ENCODE measurements at places on chromosomes 12 and 14.

GRCh38 chr12:116933091-116933490, 22.3 kb downstream of the FBXW8 start:
- DNase-seq, result no peak

- DNase-seq, result no peak
Observed at GRCh38 chr14:74478996-74479635, 14.0 kb downstream of the NPC2 start.

DNA sequence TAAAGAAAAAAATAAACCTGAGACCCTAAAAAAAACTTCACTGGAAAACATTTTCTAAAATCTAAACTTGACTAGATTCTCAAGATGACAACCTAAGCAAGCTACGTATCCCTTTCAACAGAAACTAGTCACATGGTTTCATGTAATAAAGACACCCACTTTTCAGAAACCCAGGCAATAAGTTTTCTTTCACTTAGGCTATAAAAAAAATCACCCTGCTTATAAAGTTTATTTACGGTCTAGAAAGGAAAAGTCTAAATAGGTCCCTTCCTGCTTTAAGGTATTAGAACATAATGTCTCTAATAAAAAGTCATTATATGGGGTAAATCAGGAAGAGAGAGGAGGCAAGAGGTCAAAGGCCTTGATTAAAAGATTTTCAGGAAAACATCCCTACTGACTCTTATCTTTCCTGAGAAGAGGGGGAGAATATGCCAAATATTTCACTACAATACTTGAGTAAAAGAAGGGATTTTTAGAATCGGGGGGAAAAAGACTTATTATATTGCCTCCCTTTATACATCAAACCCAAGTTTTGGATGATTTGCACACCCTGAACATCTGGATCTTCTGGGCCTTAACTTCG, 9.5 kb downstream of the CLIP1 start:
- DNase-seq, result no peak

DNA sequence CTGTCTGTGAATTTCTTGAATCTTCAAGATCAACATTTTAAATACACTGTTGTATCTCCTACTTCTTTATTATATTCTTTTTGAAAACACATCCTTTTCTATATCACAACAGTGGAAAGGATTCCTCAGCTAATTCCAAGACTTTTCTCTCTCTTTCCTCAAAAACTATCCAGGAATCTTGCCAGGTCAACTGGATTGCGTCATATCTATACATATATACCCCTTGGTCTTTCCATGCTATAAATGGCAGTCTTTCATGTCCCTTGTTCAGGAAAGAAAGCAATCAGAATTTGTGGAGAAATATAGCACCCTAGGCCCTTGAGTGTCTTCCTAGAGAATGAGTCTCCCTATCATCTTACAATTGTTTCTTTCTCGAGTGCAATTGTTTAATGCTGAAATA, 149.0 kb downstream of the KCNA5 start:
- no peak for DNase-seq

DNA sequence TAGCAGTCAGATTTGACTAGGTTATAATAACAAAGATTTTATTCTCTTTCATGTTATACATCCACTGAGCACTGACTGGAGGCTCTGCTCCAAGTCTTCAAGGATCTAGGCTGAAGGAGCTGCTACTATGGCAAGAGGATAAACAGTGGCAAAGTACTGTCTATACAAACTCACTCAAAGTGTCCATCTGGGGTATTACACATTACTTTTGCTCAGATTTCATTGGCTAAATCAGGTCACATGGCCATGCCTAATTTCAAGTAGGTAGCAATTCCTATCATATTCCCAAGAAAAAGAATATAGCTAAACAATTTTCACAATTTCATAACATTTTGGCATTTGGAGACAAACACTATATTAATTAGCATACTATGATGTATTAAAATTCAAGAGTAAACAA, 40.9 kb downstream of the CDK17 start:
- DNase-seq, result no peak

GRCh38 chr12:106271575-106272505, 24.0 kb upstream of the CKAP4 start:
- no peak for DNase-seq

- DNase-seq, result no peak
Observed at GRCh38 chr12:54700301-54700700, 52.1 kb upstream of the DCD start.

DNA sequence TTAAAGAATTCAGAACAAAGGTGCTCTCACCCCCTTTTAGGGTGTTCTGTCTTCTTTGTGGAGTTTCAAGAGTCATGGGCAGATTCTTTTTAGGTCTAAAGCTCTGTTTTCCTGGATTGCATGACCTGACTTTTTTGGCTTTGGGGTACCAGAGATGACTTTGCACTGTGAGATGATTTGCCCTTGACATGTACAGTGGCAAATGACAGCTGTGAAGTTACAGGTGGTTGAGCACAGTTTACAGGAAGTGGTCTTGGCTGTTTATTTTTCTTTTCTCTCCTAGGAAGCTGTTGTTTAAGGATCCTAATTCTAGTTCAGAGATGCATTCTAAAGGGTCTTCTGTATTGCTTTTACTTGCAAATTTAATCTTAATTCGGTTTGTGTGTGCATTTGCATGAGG, 83.8 kb upstream of the METAP2 start:
- no peak for DNase-seq

DNA sequence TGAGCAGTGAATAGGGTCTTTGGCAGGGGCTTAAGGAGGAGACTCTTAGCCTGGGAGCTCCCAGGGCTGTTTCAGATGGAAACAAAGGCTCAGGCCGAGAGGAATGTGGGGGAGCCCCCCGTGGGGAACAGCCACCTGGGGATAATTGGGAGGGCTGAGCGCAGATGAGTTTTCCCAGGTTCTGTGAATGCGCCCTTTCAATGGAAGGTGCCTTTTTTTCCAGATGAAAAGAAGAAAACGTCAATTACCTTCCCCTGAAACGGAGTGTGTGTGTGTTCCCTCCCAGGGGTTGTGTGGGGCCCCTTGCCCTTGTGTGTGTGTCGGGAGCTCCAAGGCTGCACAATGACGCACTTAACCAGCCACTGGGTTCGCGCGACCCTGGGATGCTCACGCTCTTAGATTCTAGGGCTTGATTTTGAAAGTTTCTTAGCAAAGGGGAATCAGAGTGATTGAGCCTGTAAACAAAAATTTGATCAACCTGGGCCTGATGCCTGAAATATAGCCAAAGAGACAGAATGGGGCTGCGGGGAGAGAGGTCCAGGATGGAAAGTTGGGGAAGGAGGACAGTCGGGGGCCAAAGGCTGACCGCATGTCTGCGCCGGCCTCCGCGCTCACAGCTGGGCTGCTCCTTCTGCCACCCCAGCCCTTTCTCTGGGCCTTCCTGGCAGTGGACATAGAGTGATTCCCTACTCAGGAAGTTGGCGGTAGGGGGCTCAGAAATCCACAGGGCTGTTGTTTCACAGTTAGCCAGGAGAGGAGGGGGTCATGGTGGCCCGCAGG, 14.6 kb downstream of the MEG3 start:
- no peak for DNase-seq

DNA sequence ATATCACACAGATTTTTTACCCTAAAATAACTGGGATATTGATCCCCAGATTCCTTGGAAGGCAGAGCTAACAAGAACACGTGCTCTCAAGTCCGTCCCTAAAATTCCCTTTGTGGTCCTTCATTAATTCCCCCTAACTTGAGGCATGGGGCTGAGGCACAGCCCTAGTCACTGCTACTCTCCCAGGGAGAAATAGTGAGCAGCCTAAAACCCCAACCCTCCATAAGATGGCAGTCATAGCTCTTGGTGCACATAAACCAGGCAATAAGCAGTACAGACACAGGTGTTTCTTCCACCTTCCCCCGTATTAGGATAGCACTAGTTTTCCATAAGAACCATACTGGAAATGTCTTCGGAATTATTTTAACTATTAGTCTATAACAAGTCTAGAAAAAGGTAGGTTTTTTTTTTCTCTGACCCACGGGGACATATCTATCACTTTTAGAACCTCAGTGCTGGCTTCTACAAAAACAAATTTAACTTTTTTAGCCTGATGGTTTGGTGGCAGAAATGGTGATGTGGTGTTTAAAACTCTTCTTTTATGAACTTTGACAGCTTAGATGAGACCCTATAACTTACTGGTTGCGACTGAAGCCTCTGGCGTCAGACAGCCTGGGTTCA, 3.1 kb upstream of the ARHGEF40 start:
- DNase-seq, result no peak

DNA sequence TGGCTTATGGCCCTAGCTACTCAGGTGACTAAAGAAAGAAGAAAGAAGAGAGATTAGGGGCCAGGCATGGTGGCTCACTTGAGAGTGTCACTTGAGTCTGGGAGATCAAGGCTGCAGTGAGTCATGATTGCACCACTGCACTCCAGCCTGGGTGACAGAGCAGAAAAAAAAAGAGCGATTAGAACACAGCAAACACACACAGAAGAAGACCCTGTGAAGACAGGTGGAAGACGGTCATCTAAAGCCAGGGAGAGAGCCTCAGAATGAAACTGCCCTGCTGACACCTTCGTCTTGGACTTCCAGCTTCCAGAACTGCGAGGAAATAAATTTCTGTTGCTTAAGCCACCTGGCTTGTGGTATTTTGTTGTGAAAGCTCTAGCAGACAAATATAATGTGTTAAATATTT, 17.5 kb upstream of the PPP1CC start:
- no peak for DNase-seq

DNA sequence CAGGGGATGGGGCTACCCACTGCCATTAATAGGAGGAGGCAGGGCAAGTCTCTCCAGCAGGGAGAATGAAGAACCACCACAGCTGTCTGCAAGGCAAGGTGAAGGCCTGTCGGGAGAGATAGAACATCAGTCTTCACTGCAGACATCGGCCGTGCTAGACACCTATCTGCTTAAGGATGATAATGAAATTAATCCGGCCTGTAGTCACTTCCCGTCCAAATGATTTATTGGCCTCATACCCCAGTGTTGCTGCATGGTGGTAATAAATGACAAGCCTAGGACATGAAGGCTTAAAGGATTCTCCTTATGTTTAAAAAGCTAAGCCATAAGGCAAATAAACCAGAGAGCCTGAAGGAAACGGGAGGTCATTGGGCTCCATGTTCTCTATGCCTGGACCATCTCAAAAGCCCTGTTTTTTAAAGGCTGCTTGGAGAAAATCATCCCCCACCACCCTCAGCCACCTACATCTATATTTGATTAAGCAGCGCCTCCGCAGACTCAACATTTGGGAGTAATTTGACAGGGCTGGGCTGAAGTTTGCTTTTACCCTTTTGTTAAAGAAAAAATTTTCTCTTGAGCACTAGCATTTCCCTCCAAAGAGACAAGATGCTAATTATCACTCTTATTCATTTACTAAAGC, 137.7 kb downstream of the PLXNC1 start:
- no peak for DNase-seq

DNA sequence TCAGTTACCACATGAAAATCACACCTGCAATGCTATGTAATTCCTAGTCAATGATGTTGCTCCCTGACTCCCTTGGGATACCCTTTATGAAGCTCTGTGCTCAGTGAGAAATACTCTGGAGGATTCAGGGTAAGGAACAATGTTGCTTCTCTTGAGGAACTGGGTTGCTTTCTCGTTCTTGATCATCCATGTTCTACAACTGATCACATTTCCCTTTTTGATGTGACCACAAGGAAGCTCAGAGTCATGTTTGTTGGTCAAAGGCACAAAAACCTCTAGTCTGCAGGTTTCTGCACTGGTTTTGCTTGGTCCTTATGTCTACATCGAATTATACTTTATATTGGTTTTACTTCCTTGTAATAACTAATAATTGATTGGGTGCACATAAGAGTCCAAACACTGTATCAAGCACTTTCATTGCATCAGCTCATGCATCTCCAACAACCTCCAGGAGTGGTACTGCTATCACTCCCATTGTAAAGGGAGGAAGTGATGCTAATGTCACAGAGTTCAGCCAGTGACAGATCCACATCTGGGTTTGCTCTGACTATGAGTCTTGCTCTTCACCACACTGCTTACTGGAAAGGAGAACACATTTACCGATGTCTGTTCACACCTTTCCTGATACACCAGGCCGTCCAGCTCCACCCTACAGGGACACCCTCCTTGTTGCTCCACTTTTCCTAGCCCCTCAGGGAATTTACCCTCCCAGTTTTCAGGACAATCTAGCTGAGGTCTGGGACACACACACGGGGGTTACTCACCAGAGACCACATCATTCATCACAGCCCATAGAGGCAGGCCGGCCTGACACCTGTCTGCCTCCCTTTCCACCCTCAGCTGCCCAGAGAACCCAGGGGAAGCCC, 41.0 kb downstream of the CMKLR1 start:
- no peak for DNase-seq

GRCh38 chr12:53696285-53696654, 20.4 kb upstream of the ATP5MC2 start:
- peak; percentile 93 for DNase-seq

DNA sequence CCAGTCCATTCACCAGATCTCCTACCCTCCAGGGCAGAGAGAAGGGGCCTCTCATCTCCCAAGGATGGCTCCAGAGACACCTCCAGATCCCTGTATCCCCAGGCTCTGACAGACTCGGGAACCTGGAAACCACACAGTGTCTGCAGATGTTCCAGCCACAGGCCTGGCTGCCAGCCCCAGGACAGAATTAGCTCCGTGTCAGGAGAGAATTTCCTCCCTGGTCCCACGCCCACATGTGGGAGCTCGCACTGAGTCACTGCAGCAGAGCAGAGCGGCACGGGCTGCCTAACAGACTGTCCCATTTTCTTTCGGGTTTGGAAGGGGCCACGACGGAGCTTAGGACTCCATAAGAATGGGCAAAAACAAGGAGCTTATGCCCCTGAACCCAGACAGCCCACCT, 33.6 kb downstream of the CMKLR1 start:
- peak; percentile 81 for DNase-seq

GRCh38 chr14:61695695-61696527, 598 bp downstream of the HIF1A start:
- DNase-seq, result peak; percentile 39

- no peak for DNase-seq
Observed at GRCh38 chr12:96241846-96242256, 47.7 kb downstream of the ELK3 start.

- DNase-seq, result peak; percentile 42
Observed at GRCh38 chr14:81464253-81465002, 64.3 kb upstream of the STON2 start.

DNA sequence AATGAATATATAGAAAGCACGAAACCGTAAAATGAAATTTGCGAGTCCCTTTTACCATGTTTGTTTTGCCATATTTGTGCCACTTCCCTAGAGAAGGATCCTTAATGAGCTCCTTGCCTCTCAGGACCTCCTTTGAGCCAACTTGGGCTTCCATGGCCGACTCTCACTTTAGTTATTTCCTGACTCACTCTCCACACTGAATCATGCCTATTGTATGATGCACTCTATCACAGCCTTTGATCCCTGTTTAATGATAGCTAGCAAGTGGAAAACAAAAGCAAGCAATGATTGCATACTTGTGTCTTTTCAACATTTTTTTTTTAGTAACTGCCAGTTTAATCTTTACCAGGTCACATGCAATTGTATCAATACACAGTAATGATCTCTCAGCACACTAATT, 153.2 kb downstream of the CCER1 start:
- DNase-seq, result no peak

Data from dorsolateral prefrontal cortex (tissue), 122 donors.